ENCODE measurements at places on chromosomes 6 and 20. TPM values are rescaled to one million over a fixed set of nuclear protein-coding genes. Genes with fewer than 3 reads are reported as not detected.

GRCh38 chr6:33416386-33417127 lies 1.4 kb downstream of the CUTA start:
- no peak for DNase-seq

The DEFB114 gene
- total RNA-seq, result not detected

The OTOR gene
- total RNA-seq, result not detected

The AKAP12 gene
- 173 TPM for total RNA-seq

All from A172 (cell line).